ENCODE measurements at places on chromosomes 3 and 15.

GRCh38 chr15:66716656-66717020 is 14.6 kb downstream of the SMAD6 start:
- no peak for DNase-seq

DNA sequence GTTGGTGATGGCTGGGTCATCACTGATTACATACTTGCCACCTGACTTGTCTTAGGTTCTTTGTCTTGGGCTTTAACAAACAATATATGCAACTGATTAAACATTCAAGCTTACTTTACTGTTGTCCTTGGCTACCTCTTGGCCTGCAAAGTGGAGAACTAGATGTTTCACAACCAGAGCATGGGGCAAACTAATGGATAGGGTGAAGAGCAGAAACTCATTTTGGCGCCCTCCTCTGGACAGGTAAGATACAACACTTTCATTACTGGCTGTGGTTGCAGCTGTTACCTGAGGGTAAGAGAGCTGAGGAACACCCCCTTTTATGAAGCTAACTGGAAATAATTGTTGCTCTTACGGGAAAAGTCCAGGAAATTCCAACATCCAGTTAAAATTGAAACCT is 262.1 kb downstream of the NAALADL2 start:
- no peak for DNase-seq

- DNase-seq, result no peak
These were observed 7.2 kb downstream of the APBA2 start for GRCh38 chr15:28892789-28893610.

DNA sequence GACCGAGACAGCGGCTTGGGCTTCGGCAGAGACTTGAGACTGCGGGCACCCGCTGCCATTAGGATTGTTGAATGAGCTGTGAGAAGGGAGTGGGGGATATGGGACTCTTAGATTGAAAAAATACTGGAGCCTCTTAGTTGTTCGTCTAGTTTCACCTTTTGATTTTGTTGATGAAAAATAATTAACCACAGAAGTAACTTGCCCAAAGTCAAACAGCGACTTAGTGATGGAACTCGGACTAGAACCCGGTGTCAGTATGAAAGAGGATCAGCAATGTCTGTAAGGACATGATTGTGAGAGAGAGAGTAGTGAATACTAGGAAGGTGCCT is 510 bp upstream of the GOLGB1 start:
- no peak for DNase-seq

DNA sequence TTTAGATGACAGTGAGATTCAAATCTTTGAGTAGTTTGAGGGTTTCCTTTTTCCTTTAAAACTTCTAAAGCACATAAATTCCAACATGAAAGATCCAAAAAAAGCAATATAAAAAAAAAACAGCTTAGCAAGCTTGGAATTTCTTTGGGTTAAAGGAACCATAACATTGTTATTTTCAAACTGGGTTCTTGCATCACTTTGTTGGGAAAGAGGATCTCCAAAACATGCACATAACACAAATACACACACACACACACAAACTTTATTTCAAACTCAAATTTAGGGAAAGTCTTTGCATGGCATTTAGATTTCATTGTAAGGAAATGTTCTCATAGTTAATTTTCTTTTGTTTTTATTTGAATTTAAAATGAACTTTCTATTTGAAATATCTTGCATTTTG is 79.2 kb upstream of the COL8A1 start:
- no peak for DNase-seq

DNA sequence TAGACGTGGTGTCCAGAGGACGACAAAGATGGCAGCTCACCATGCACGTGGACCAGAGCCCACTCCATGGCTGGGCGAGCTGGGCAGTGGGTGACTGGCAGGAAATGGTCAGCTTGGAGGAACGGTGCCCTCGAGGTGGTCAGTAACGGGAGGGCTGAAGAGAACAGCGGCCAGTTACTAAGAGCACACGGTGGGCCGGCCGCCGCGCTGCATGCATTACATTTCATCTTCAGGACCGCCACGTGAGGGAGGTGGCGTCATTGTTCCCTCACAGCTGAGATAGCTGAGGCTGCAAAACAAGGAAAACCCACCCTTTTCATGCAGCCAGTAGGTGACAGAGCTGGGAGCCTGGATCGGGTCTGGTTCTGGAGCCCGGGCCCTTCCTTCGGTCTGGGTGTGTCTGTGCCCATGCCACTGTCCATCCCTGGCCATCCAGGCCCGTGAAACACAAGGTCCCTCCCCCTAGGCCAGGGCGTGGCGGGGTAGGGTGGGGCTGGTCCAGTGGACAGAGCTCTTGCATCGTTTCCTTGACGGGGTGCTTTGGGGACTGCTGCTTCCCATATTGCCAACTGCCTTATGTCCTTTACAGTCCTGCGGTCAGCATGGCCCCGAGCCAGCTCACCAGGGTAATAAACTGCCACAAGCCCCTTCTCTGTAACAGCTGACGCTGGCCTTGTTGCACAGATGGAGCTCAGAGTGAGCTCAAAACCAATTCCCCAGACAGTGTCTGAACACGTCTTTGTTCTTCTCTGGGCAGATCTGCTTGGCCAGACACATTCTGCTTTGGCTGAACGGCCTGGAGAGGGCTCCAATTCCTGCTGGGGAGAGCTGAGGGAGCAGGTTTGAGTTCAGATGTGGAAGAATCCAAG is 51.8 kb downstream of the RGMA start:
- DNase-seq, result no peak

DNA sequence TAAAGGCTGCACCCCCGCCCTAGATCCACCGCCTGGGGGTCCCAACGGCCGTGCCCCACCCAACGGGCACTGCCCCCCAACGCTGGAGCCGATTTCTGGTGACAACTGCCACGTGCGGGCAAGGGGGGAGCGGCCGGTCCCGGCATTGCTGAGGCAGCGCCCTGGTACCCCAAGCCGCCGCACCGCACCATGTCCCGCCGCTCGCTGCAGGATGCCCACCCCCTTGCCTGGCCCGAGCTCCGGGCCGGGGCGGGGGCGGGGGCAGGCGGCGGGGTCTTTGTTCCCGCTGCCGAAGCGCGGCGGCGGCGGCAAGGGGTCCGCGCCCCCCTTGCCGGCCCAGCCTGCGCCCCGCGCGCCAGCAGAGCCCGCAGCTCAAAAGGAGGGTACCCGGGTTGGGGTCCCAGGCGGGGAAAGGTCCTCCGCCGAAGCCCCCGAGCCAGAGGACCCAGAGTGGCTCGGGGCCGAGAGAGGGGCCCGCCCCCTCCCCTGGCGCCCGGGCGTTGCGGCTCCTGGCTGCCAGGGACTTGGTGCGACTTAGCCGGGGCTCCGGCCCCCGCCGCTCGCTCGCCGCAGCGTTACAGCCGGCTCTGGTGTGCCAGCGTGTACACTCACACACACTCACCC is 678 bp downstream of the SEMA7A start:
- no peak for DNase-seq

- DNase-seq, result no peak
These were observed 33.0 kb downstream of the IL20RB start for GRCh38 chr3:136990826-136991225.

DNA sequence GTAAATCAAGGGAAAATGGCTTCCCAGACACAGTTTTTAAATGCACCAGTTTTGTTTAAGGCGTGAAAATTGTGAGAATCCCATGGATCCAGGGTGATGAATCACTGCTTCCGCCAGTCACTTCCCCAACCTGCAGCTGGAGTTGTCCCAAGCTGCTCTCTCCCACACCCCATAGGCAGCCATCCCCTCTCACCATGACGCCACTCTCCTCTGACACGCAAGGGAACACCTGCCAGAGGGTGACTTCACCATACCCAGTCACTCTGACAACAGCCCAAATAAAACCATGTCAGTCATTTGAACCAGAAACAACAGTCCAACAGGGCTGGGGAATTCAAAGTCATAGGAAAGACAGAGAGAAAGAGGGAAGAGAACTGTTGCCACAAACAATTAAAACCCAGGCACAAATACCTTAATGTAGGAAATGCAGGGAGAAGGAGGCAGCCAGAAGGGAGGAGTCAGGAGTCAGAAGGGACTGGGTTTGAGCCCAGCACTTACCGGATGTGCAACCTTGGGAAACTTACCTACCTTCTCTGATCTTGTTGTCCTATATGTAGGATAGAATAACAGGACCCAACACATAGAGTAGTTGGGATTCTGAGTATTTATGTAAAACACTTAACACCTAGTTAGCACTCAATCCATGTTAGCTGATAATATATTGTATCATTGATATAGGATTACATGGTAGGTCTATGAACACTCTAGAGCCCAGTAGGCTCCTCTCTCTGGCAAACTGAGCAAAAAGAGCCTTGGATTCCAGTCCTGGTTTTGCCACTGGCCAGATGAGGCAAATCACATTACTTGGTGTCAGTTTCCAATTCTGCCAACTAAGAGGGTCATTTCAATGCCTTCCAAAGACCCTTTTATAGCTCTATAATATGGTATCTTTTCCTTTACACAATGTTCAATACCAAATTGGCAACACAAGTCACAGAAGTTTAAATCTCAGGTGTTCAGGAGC is 326.3 kb upstream of the ICE2 start:
- DNase-seq, result no peak

GRCh38 chr3:58104151-58104550 is 95.9 kb downstream of the FLNB start:
- no peak for DNase-seq

DNA sequence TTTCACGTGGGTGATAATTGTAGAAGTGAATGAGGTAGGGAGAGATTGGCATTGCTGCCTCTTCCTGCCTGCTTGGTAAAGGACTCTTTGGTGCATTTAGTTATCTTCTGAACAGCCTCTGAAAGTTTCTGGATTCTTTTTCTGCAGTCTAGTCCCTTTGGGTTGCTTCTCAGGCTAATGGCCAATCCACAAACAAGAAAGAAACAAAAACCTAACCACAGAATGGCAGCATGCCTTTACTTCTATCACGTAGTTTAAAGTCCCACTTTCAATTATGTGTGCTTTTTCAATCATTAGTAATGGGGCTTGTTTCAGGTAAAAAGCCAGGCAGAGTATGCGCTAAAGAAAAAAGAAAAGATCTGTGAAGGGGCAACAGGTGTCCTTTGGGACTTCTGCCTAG is 7.4 kb downstream of the FGF12 start:
- DNase-seq, result no peak

DNA sequence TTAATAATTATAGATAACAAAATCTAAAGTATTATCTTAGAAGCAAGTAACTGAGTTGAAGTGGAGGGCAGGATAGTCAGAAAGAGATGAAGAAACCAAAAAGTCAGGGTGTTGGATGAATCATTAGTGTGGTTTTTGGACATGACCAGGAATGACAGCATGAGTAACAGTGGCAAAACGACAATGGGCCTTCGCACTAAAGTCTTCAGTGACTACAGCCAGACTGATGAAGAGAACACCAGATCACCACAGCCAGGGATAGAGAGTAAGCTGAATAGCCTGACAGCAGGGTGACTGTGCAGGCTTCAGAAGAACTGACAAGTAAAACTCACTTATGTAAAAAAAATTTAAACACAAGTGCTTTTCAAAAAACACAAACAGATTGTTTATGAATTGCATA is 96.0 kb upstream of the MELTF start:
- DNase-seq, result no peak

GRCh38 chr3:47123857-47124256 is 40.1 kb downstream of the SETD2 start:
- no peak for DNase-seq

DNA sequence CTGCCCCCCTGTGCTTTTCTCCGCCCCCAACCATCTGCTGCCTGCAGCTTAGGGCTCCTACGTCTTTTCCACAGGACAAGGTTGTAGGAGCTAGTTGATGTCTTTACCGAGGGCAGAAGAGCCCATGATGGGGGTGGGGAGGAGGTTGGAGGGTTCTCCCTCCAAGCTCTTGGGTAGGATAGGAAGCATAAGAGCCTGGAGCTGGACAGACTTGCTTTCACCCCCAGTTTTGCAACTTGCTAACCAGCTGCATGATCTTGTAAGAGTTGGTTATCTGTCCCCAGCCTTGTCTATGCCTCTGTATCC is 856 bp downstream of the ABCF3 start:
- DNase-seq, result no peak

DNA sequence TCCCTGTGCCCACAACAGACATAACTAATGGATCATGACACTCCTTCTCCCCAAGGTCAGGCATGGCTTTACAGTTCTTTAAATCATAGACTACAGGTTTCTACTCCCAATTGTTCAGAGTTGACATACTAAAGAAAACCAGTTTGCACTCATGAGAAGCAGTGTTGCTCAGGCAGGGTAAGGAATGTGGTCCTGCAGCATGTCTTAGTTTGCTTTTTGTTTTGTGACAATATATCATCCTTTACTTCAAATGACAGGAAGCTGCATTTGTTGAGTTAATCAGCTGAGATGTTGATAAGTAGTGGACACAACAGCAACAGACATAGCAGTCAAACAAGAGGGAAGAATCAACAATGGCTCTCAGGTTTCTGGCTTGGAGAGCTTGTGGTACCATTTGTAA is 267.5 kb downstream of the SLCO3A1 start:
- DNase-seq, result no peak

DNA sequence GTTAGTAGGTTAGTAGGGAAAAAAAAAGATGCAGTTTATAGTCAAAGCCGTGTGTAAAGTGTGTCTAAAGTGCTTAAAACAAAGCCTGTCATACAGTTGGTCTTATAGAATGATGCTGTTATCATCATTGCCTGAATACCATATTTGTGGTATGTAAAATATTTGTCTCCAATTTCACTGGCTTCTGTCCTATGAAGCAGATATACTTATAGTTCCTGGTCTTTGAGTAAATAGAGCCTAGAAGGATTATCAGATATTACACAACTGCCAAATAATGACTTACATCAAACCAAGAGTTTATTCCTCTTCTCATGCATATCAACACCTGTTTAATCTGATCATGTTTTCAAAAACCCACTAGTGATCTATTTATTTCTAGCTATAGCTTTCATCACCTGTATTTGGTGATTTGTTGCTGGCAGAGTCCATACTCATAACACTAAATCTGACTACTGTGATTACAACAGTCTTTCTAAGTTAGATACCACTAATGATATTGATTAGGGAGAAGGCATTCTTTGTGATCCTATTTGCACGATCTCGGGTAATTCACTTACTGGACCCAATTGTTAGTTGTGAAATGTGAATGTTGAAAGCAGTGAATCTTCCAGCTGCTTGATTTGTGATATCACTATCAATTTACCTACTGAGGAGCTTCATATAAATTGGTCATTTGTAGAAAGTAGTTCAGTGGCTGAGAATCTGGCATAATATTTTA is 413.7 kb downstream of the LPP start:
- no peak for DNase-seq

GRCh38 chr3:179149951-179150350 is 1.8 kb downstream of the PIK3CA start:
- DNase-seq, result no peak

- DNase-seq, result no peak
These were observed 667.6 kb downstream of the NAALADL2 start for GRCh38 chr3:175526609-175527280.

- no peak for DNase-seq
These were observed 78.7 kb upstream of the KCNMB2 start for GRCh38 chr3:178457511-178457910.

DNA sequence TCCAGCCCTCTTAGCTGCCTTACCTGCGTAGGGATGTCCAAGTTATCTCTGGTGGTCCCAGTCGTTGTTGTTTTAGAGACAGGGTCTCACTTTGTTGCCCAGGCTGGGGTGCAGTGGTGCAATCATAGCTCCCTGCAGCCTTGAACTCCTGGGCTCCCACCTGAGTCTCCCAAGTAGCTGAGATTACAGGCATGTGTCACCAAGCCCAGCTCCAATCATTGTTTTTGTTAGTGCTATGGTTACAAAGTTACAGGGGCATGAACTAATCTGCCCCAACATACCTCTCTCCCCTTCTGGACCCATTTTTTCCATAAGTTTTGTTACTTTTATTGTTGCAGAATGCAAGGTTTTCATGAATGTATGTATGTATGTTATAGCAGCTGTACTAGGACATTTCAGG is 54.7 kb downstream of the CTDSPL2 start:
- DNase-seq, result no peak

- DNase-seq, result no peak
These were observed 10.3 kb downstream of the MASP1 start for GRCh38 chr3:187281191-187281714.

Measured in stimulated activated CD8-positive, alpha-beta memory T cell treated with anti-CD3 and anti-CD28 coated beads, Interleukin-4, amount 100 ng/mL, for 1 hour (primary cell).